ENCODE measurements at places on chromosomes 12 and 14.

DNA sequence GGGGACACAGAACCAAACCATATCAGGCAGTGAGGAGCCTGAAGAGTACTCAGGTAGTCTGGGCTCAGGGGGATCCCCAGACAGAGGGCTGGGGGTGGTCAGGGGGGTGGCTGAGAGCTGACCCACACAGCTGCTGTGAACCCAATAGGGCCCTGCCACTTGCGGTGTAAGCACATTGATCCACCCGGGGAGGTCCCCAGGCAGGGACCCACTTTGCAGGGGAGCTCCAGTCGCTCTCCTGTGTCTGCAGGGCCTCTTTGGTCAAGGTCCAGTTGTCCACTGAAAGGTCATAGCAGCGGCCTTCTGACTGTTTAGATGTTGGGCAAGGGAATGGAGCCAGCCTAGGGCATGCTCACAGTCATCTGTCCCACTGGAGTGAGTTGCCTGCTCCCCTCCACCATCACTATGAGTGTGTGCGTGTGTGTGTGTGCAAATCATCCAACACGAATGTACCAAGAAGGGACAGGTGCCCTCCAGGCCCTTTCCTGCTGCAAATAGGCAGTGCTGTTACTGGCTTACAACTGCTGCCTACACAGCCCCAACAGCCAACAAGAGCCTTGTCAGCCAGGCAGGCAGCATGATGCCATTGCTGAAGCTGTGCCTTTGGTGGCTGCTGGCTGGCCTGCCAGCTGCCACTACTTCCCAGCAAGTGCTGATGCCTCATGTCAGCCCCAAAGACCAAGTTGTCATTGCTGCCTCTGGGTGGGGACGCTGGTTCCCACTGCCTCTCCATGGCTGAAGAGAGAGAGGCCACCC, 71.3 kb downstream of the TSPAN11 start:
- DNase-seq, result no peak

DNA sequence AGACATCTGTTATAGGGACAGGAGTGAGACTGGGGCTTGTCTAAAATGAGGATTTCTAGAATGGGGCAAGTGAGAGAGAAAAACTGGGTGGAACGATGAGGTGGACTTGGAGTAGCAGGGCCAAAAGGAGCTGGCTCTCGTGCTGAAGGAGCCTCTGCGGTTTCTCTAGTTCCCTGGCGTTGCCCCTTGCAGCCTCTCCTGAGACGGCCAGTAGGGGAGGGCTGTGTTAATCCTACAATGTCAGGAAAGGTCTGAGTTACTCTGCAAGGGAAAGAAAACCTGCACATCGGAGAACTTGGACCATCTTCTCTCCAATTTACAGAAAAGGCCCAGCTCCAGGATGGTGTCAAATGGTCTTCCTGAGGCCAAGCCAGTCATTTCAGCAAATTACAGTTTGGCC, 963.8 kb upstream of the FLRT2 start:
- DNase-seq, result no peak

- no peak for DNase-seq
Measured at GRCh38 chr12:92784356-92784755, 81.6 kb downstream of the PLEKHG7 start.

DNA sequence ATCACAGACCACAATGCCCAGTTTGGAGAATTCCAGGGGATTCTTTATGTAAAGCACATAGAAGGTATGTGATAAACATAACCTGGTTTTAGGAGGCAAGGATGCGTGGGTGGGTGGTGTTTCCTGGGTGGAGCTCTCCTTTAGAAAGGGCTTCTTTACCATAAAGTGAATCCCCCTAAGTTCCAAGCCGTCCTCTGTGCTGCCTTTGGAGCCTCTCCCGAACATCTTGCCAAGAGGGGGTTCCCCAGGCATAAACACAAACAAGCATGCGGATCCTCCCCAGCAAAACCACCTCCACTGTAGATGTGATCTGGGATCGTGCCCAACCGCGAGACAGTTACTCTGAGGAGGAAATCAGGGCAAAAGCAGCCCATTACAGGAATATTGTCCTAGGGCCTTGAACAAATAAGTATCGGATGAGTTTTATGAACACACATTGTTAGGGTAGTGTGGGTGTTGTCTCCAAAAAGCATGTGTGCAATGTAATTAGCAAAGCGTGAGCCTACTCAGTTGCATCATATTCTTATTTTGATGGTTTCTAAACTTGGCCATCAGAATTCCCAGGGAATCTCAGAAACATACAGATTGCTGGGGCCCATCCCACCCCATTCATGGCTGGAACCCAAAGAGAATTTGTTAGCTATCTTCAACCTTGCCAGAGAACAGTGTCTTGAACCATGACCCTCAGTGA, 48.8 kb upstream of the CORO1C start:
- no peak for DNase-seq

GRCh38 chr14:93959239-93960107, 16.9 kb downstream of the ASB2 start:
- DNase-seq, result no peak

DNA sequence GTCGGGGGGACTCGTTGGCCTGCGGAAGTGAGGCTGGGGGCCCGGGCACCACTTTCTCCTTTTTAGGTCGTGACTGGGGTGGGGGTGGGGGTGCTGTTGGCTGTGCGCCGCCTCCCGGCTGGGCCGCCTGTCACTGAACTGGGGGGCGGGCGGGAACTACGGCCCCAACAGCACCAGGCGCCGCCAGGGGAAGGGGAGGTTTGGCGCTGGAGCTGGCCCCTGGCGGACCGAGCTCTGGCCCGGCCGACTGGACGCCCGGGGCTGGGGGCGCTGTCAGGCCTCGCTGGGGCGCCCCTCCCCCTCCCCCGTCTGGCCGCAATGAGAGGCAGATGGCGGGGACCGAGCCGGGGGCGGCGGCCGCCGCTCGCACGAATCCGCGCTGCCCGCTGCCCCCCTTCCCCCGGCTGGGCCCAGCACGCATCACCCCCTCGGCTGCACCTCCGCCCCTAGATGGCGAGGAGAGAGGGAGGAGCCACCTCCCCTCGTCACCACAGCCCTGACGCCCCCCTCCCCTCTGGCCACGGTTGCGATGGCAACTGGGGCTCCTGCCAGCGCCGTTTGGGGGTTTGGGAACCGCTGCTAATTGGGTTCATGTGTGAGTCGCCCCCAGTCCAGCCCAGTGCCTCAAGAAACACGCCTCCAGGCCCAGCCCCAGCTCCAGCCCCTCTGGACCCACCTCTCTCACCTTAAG, 723 bp downstream of the NFATC4 start:
- peak; percentile 92 for DNase-seq

DNA sequence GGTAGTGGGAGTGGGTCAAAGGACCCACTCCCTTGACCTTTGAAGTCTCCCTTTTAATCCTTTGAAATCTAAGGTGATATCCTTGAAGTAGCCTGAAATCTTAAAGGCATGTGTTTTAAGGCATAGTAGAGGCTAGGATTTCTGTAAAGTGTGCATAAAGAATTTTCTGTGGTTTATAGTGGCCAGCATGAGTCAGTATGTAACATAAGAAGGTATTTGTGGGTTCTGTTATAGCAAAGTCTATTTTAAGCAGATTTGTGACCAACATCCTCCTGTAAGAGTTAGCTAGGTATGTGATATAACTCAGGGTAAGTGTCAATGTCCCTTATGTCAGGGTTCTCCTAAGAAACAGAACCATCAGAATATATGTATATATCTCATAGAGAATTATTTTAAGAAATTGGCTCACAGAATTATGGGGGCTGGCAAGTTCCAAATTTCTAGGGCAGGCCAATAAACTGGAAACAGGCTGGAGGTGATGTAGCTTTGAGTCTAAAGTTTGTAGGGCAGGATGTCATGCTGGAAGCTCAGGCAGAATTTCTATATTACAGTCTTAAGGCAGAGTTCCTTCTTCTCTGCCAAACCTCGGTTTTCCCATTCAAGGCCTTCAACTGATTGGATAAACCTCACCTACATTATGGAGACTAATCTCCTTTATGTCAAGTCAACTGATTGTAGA, 18.7 kb upstream of the EPYC start:
- DNase-seq, result no peak

DNA sequence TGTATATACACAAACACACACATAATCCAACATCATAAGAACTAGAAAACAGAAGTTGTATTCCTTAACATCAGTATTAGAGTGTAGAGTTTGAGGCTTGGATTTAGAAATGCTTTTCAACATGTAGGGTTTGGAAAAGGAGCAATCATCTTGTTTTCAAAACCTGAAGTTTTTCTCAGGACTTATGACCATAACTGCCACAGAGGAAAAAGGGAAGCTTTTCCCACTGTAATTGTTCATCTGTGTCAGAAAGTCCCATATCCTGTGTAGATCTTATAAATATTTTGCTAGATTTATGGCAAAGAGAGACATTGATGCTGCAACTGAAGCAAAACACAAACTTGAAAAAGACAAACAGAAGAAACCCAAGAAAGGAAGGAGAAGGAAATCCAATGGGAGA, 115.7 kb downstream of the GRIP1 start:
- DNase-seq, result no peak

- no peak for DNase-seq
Measured at GRCh38 chr14:30928462-30928861, 54.1 kb downstream of the COCH start.

DNA sequence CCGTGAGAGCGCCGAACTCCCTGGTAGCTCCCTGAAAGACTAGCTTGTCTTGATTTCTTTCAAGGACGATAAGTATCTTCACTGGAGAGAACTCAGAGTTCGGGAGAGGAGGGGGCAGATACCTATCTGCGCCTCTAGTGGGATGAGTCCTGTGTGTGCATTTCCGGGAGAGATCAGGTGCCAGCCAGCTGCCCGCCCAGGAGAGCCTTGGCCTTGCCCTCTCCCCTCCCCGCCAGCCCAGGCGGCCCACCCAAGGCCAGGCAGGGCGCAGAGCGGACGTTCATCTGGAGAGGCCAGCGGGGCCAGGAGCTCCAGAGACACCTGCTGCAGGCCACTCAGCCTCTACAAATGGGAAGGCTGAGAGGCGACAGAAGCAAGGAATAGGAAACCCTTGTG, 1.0 kb downstream of the CD9 start:
- DNase-seq, result no peak

DNA sequence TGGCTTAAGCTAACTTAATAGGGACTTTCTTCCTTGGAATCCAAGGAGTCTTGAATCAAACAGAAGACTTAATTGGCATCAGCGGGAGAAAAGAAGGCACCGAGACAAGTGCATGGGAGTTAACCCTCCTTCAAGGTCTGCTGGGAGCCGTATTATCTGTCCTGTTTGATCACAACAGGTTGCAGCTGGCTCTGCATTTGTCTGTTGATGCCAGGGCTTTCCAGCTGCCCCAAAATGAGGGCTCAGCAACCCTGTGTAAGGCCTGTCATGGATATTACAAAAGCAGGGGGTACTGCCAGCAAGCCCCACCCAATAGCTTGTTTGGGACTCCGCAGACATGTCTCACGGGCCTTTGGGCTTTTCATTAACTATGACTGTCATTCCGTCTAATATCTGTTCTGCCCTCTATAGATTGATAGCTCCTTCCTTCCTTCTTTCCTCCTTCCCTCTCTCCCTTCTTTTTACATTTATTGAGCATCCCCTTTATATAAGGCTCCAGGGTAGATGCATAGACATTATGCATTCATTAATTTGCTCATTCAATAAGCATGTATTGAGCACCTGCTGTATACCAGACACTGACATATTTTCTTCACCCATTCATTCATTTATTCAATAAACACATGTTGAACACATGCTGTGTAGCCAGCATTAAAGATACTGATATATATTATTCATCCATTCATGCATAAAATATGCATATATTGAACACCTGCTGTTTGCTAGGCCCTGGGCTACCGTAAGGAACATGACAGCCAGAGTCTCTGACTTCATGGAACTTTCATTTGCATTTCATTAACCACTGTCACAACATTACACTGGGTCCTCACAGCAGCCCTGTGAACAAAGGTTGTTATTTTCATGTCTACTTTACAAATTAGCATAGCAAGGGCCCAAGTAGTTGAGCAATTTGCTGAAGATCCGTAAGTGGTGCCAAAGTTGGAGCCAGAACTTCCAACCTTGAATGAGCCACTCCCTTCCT, 56.2 kb downstream of the SVOP start:
- DNase-seq, result no peak

DNA sequence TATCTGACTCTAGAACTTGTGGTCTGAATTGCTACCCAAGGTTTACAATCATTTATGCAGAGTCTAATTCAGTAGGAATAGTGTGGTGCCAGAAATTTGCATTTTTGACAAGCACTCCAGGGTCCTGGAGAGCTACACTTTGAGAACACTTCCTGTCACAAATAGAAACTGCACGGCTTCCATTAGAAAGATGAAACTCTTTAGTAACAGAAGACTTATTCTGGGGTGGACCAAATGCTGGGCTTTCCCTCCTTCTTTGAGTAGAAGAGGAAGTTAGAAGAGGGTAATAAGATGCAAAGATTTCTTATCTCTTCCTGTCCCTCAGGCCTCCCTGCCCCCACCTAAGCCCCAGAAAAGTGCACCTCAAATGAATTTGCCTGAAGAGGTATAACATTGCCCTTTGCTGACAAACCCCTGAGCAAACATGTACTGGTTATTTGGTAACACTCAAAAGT, 28.4 kb downstream of the DGLUCY start:
- no peak for DNase-seq

DNA sequence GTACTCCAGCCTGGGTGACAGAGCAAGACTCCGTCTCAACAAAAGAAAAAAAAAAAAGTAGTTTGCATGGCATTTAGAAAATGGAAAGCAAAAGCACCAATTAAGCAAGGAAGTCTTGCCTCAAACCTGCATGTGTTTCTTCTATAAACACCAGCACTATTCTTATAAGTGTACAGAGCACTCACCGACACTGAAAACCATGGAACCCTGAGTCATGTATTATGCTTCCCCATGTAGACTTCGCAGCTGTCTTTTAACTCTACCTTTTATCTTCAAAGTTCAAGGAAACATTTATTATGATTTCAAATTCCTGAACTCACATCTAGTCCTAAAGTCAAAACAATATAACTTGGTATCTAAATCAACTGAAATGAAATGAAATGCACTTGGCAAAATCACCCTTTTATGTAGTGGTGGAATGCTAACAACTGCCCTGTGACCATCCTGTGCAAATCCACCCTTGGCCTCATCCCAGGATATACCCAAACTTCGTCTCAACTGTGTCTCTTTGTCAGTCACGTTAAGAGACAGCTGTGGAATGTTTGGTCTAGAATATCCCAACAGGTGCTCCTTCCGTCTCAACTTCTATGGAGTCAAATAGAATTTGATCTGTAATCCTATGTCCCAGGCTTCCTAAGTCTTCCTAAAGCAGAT, 4.8 kb downstream of the BCAT1 start:
- no peak for DNase-seq

- no peak for DNase-seq
Measured at GRCh38 chr12:118102609-118103008, 1.2 kb downstream of the VSIG10 start.

- DNase-seq, result no peak
Measured at GRCh38 chr14:68974759-68975347, 4.2 kb downstream of the ACTN1 start.

- DNase-seq, result no peak
Measured at GRCh38 chr12:67288561-67288960, 19.4 kb downstream of the CAND1 start.

- no peak for DNase-seq
Measured at GRCh38 chr12:13443498-13443897, 247.0 kb downstream of the EMP1 start.

- DNase-seq, result no peak
Measured at GRCh38 chr14:78451319-78451695, 281.1 kb downstream of the NRXN3 start.

GRCh38 chr14:80944861-80945617, 3.5 kb upstream of the CEP128 start:
- DNase-seq, result no peak
